ENCODE measurements at places on chromosomes 6 and 20.
A peak's percentile ranks its signal among the peaks of the same experiment; 100 is the strongest.

DNA sequence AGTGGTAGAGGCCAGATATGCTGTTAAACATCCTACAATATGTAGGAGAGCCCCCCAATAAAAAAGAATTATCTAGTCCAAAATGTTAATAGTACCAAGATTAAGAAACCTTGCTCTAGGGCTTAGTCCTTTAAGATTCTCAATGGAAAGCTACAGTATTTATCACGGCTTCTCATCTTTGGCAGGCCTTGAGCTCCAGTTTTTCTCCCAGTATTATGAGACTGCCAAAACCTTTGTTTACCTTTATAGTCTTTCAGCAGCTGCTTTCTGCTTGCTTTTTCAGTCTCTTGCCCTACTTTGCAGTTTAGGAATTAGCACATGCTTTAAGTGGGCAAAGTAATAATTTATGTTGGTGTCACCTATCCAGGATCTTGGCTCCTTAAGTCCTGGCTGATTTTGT is 59.7 kb downstream of the NHLRC1 start:
- no peak for DNase-seq

- no peak for DNase-seq
Observed at GRCh38 chr6:169701311-169701953, 397 bp downstream of the WDR27 start.

GRCh38 chr20:35939264-35939663 is 15.0 kb downstream of the SCAND1 start:
- no peak for DNase-seq

DNA sequence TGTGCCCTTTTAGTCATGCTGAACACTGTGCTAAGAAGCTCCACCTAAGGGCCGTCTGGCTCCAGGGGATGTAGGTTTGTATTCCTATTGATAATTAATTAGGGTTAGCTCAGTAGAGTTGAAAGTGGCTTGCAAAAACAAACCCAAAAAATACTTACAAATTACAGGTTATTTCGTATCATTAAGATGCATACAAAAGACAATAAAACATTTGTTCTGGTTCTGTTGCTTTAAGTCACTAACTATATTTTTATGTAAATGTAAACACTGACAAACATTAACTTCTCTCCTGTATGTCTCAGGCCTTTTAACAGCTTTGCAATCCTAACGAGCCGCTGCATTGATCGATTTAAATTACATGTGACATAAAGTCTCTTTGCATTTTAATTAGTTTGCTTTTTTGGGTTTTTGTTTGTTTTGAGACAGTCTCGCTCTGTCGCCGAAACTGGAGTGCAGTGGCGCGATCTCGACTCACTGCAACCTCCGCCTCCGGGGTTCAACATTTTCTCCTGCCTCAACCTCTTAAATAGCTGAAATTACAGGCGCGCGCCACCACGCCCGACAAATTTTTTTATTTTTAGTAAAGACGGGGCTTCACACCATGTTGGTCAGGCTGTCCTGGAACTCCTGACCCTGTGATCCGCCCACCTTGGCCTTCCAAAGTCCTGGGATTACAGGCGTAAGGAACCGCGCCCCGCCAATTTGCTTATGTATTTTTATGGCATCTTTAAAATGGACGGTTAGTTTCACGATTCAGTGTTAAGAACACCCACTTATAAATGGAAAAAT is 110.9 kb downstream of the HFE start:
- DNase-seq: peak; percentile 72

DNA sequence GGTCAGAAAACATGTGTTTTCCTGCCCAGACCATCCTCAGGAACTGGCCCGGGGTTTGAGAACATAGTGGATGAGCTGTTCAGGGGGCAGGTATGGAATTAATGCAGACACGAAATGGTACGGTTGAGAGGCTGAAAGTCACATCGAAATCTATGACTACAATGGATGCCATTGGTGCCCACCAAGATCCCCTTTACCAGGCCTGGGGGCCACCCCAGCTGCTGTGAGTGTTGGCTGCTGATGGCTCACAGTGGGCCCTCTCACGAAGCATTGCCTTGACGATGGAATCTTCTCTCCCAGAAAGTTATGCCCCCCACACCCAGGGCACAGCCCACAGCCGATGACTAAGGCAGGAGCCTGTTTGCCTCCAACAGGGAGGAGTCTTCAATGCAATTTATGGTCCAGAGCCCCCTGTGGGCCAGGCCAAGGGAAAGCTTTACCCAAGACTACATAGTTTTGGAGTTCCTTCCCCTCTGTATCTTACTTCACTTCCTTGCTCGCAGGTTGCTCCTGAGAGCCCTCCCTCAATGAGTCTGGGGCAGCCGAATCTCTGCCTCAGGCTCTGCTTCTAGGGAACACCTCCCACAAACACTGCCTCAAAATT is 92.6 kb downstream of the BFSP1 start:
- DNase-seq: no peak

- DNase-seq: no peak
Observed at GRCh38 chr6:71468038-71468437, 179.4 kb downstream of the OGFRL1 start.

- no peak for DNase-seq
Observed at GRCh38 chr20:8457978-8458377, 325.9 kb downstream of the PLCB1 start.

DNA sequence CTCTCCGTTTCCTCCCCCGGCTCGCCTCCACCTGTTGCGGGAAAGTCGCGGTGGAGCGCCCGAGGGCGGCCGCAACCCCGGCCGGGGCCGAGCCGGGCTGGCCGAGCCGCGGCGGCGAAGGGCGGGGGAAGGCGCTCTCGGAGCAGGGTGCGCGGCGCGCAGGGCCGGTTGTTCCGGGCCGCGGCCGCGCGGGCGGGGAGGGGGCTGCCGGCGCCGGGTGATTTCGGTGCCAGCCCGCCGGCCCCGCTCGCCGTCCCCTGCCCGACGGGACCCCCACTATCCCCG is 235 bp downstream of the MAP7 start:
- DNase-seq: no peak

DNA sequence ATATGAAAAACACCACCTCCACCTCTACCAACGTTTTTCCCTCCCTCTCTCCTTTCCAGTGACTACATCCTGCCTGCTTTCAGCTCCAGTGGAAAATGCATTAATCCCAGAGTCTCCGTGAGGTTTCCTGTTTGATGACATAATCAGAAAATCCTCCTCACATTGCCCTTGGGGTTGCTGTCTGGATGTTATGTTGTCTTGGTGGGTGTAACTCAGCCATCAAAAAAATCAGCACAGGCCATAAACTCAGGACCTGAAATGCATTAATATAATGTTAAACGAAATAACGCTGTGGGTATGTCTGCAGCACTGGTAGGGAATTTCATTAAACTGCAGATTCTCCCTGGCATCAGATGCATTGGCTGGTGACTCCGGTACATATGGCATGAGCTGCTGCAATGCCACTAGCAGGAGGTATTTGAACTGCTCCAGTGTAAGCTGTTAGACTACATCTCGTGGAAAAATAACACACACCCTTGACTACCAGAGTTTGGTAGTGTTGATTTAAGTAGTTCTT is 297.8 kb downstream of the PRL start:
- no peak for DNase-seq

GRCh38 chr6:16333580-16333979 is 95.2 kb downstream of the GMPR start:
- DNase-seq: no peak

- no peak for DNase-seq
Observed at GRCh38 chr6:1774226-1774915, 164.7 kb downstream of the FOXC1 start.

GRCh38 chr6:2221726-2222274 is 23.6 kb downstream of the GMDS start:
- no peak for DNase-seq

GRCh38 chr20:61934716-61935530 is 130.8 kb downstream of the TAF4 start:
- no peak for DNase-seq

GRCh38 chr20:59575653-59576052 is 28.7 kb upstream of the PHACTR3 start:
- DNase-seq: no peak

DNA sequence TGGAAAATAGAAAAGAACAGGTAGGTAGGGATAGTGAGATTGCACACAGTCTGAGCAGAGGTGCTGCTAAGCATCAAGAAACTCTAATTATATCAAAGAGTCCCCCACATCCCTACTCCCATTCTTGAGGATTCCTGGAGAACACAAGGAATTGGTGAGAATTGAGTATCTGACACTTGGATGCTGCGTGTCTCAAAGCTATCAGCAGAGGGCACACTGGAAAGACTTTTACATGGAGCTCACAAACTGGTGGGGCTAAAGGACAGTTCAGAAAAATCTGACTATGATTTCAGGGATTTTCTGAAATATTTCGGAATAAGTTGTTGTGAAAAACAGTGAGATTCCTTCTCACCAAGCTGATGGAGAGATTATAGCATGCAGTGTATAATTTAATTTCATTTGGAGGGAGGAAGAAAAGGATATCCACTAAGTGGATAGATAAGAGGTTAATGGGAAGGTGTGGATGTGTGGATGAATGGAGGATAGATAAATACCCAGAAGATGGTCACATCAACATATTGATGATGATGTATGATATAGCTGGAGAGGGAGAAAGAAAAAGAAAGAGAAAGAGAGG is 215.4 kb upstream of the DEFB112 start:
- no peak for DNase-seq

GRCh38 chr20:37270576-37271420 is 9.2 kb upstream of the GHRH start:
- no peak for DNase-seq

- DNase-seq: no peak
Observed at GRCh38 chr20:38249536-38250310, 10.8 kb downstream of the KIAA1755 start.

DNA sequence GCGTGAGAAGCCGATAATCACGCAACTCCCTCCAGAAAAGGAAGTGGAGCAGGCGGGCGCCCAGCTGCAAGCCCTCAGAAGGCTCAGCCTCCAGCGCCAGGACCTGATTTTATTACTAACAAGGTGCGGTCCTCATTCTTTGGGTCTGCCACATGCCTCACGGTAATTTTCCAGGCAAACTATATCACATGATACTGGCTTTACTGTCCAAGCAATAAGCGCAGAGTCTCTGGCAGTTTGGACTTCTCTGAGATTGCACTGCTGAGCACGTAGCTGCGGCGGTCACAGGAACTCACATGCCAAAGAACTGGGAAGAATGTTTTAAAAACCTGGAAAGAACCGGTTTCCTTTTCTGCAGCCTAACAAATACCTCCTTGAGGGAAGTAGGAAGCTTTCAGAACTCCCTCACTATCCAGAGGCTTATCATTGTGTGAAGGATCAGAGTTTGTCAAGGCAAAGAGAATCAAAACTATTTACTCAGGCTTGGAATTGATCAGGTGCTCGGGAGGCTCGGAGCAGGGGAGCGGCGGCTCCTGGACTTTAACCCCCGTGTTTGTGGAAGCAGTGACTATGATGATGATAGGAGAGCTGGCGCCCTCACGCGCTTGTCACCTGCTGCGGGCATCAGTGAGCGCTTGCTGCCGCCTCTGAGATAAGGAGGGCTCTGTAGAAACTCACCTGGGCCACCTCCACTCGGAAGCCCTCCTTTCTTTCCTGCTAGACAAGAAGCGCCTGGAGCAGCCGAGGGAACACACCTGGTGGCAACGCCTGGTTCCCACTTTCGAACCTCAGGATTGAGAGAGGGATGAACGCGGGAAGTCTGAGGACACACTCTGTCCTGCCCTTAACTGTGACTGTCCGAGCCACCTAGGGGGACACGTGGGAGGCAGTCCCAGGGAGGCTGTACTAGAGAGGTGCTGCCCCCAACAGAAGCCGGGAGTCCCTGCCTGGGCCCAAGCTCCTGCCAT is 27.2 kb upstream of the SYNJ2 start:
- DNase-seq: no peak

Measured in activated CD4-positive, alpha-beta memory T cell treated with anti-CD3 and anti-CD28 coated beads for 36 hours (primary cell).